ENCODE measurements at places on chromosomes 4 and X. TPM values are rescaled to one million over a fixed set of nuclear protein-coding genes. Genes with fewer than 3 reads are reported as not detected.

DNA sequence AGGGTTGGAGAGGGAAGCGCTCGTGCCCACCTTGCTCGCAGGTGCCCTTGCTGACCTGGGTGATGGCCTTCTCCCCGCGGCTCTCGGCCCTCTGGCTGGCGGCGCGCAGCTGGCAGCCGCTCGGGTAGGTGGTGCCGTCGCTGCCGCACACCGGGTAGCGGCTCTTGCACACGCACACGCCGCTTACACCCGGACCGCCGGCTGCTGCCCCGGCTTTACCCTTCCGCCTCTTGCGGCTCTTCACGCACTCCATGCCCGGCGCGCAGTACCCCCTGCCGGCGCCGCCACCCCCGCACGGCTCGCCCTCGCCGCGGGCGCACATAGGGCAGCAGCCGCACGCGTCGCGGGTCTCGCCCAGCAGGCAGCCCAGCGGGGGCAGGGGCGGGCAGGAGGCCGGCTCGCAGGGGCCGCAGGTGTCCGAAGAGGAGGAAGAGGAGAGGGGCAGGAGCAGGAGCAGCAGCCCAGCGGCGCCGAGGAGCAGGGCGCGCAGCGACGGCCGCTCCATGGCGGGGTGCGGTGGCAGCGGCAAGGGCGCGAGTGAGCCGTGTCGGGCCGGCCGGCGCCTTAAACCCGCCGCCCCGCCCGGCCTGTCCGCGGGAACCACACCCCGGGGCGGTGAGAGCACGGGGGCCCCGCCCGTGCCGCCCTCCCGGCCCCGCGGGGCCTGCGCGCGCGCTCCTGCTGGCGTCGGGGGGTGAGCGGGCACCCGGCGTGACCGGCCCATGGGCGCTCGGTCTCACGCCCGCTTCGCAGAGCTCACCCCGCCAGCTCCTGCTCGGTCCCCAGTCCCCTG lies at the start of gene IGFBP7:
TSS of gene IGFBP7 (minus strand) at position 539 of the 793 bp plus-strand sequence. CDS start at position 505, 34 bp downstream.
- H3K27ac ChIP-seq = peak within 1 kb of the TSS; percentile 98
- H3K27me3 ChIP-seq = no peaks in the 10 kb centered on the region
- peak; percentile 83 for DNase-seq
- H3K4me1 ChIP-seq = no peaks in the 10 kb centered on the region
- peak within 1 kb of the TSS; percentile 94 for H3K4me3 ChIP-seq

Gene CRMP1
- 3.5 TPM for total RNA-seq

- H3K4me1 ChIP-seq = peaks cover 73% of the 10 kb centered on the region
- no peaks in the 10 kb centered on the region for H3K27me3 ChIP-seq
- H3K36me3 ChIP-seq = no peaks in the 10 kb centered on the region
- peak overlapping the region; percentile 94 for H3K27ac ChIP-seq
These were observed 797 bp downstream of the PKD2 start for GRCh38 chr4:88008122-88008742.

Gene PCDH7
- total RNA-seq = 156 TPM

DNA sequence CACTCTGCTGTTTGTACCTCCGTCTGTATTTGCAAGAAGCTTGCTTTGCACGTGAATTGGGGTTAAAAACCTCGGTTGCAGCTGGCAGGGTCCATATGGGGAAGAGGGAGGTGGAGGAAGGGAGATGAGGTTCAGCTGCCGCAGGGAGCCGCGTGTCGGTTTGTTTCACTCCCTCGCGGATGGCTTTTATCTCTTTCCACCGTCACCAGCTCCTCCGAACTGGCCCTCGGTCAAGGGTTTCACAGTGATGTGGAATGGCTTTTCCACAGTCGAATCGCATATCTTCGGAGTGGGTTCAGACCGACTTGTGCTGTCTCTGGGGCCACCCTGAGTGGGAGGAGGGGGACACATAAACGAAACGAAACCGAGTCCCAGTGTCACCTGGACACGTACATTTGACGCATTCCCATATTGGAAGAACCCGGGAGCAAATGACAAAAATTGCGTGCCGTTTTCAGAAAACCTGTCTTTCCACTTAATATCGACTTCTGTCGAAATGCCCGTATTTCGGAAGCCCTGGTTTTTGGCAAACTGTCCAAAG lies 929 bp downstream of the ZBTB33 start:
- peak; percentile 72 for DNase-seq
- H3K27ac ChIP-seq = peak overlapping the region; percentile 89
- peak overlapping the region; percentile 73 for H3K4me3 ChIP-seq
- no peaks in the 10 kb centered on the region for H3K36me3 ChIP-seq
- no peaks in the 10 kb centered on the region for H3K4me1 ChIP-seq

Gene TMEM156
- not detected for total RNA-seq

DNA sequence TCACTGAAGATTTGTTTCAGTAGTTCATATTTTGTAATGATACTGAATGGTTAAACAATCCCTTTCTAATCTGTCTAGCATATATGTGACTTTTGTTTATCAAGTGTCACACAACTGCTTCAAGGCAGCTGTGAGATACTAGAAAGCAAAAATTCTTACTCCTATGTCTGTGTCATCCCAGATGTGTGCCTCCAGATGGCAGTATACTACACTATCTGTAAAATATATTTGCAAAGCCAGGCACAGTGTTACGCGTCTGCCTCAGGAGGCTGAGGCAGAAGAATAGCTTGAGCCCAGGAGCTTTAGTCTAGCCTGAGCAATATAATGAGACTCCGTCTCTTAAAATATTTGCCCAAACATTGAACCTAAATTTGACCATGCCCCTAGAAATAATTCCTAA lies 4.0 kb downstream of the NUDT10 start:
- H3K27me3 ChIP-seq = no peaks in the 10 kb centered on the region
- no peaks in the 10 kb centered on the region for H3K4me1 ChIP-seq
- DNase-seq = no peak
- H3K27ac ChIP-seq = no peak overlapping the region

- no peaks in the 10 kb centered on the region for H3K4me1 ChIP-seq
- DNase-seq = no peak
- no peak overlapping the region for H3K27ac ChIP-seq
- no peak overlapping the region for H3K4me3 ChIP-seq
- no peaks in the 10 kb centered on the region for H3K36me3 ChIP-seq
These were observed 56.5 kb downstream of the ZNF674 start for GRCh38 chrX:46488712-46489111.

DNA sequence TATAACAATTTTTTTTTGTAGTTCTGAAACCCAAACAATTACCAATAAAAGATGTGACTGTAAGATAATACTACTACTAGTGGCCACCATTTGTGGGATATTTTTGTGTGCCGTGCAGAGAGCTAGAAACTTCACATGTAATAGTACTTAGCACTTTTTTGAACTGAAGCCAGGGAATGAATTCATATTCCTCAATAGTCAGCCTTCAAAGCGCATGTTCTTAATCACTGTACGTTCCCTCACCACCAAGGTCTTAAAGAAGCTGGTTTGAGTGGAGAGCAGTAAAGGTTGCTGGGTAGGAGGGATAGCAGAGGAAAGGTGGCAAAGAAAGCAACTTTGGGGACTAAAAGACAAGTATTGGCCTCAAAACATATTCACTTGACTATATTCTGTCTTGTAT lies 9.6 kb upstream of the RUFY3 start:
- H3K36me3 ChIP-seq = no peaks in the 10 kb centered on the region
- H3K4me3 ChIP-seq = no peak overlapping the region
- no peak overlapping the region for H3K27ac ChIP-seq
- DNase-seq = no peak
- H3K27me3 ChIP-seq = no peaks in the 10 kb centered on the region

GRCh38 chrX:16210061-16210460 lies 42.8 kb downstream of the MAGEB17 start:
- DNase-seq = no peak
- no peak overlapping the region for H3K27ac ChIP-seq
- H3K4me1 ChIP-seq = no peaks in the 10 kb centered on the region
- no peaks in the 10 kb centered on the region for H3K27me3 ChIP-seq
- no peaks in the 10 kb centered on the region for H3K36me3 ChIP-seq

Gene MAGEA9B
- not detected for total RNA-seq

Gene CNKSR2
- 4.8 TPM for total RNA-seq

DNA sequence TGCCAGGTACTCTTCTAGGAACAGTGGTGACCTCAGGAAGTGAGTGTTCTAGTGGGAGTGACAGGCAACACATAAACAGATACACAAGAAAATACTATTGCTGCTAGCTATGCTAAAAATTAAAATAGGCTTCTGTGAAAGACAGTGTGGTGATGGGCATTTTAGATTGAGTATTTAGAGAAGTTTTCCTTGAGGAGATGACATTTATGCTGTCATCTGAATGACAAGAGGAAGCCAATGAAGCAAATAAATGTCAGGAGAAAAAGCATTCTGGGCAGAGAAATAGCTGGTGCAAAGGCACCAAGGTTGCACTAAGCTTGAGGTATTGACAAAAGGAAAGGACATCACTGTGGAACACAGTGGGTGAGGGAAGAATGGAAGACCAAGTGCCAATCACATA lies 18.0 kb downstream of the NDNF start:
- DNase-seq = no peak
- H3K27ac ChIP-seq = no peak overlapping the region
- no peaks in the 10 kb centered on the region for H3K27me3 ChIP-seq
- H3K4me3 ChIP-seq = no peak overlapping the region

Gene UGT2A1
- not detected for total RNA-seq

DNA sequence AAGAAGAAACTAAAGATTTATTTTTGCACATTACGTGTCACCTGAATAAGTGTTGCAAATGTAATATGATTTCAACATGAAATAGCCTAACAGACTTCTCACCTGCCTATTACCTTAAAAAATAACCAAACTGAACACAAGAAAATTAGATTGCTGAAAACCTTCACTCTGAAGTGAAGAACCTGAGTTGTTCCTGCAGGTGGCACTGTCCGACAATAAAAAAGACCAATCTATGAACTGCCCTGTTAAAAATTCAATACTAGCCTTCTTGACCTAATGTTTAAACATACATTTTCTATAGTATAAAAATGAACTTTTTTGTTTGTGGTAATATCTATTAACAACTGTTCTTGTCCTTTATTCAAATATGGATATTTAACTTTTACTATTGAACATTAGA lies 69.2 kb upstream of the PNPLA4 start:
- H3K4me1 ChIP-seq = no peaks in the 10 kb centered on the region
- no peak overlapping the region for H3K4me3 ChIP-seq
- H3K27ac ChIP-seq = no peak overlapping the region
- no peak for DNase-seq

GRCh38 chr4:76562836-76563453 lies 127.9 kb downstream of the SHROOM3 start:
- peaks cover 31% of the 10 kb centered on the region for H3K4me1 ChIP-seq
- H3K27me3 ChIP-seq = no peaks in the 10 kb centered on the region
- no peak overlapping the region for H3K4me3 ChIP-seq
- H3K27ac ChIP-seq = peak overlapping the region; percentile 63
- no peak for DNase-seq

GRCh38 chrX:123121241-123121640 lies 62.8 kb upstream of the GRIA3 start:
- H3K4me1 ChIP-seq = no peaks in the 10 kb centered on the region
- H3K36me3 ChIP-seq = no peaks in the 10 kb centered on the region
- H3K4me3 ChIP-seq = no peak overlapping the region
- H3K27ac ChIP-seq = no peak overlapping the region

- H3K27ac ChIP-seq = no peak overlapping the region
- no peak overlapping the region for H3K4me3 ChIP-seq
- H3K36me3 ChIP-seq = no peaks in the 10 kb centered on the region
- H3K4me1 ChIP-seq = no peaks in the 10 kb centered on the region
- no peaks in the 10 kb centered on the region for H3K27me3 ChIP-seq
These were observed 769.8 kb upstream of the NDST4 start for GRCh38 chr4:115883231-115883630.

Gene SHOX
- total RNA-seq = not detected

- H3K4me3 ChIP-seq = no peak overlapping the region
- no peaks in the 10 kb centered on the region for H3K4me1 ChIP-seq
- DNase-seq = no peak
These were observed 37.2 kb downstream of the LRP2BP start for GRCh38 chr4:185358514-185358913.

GRCh38 chrX:40098264-40099054 lies 701 bp upstream of the BCOR start:
- H3K27me3 ChIP-seq = no peaks in the 10 kb centered on the region
- H3K36me3 ChIP-seq = no peaks in the 10 kb centered on the region
- H3K27ac ChIP-seq = peak overlapping the region; percentile 95
- no peaks in the 10 kb centered on the region for H3K4me1 ChIP-seq
- no peak for DNase-seq

DNA sequence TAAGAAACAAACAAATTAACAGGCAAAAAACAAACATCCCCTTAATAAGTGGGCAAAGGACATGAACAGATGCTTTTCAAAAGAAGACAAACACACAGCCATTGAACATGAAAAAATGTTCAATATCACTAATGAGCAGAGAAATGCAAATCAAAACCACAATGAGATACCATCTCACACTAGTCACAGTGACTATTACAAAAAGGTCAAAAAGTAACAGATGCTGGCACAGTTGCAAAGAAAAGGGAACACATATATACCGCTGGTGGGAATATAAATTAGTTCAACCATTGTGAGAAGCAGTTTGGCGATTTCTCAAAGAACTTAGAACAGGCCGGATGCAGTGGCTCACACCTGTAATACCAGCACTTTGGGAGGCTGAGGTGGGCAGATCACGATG lies 146.1 kb upstream of the NEIL3 start:
- H3K36me3 ChIP-seq = no peaks in the 10 kb centered on the region
- no peaks in the 10 kb centered on the region for H3K4me1 ChIP-seq
- H3K27ac ChIP-seq = no peak overlapping the region

- no peak for DNase-seq
- H3K4me1 ChIP-seq = no peaks in the 10 kb centered on the region
- no peaks in the 10 kb centered on the region for H3K36me3 ChIP-seq
- no peak overlapping the region for H3K4me3 ChIP-seq
- H3K27me3 ChIP-seq = no peaks in the 10 kb centered on the region
- H3K27ac ChIP-seq = no peak overlapping the region
These were observed 50.3 kb upstream of the ATP6AP2 start for GRCh38 chrX:40530509-40530908.

- no peaks in the 10 kb centered on the region for H3K4me1 ChIP-seq
- no peaks in the 10 kb centered on the region for H3K27me3 ChIP-seq
- DNase-seq = peak; percentile 84
- peak within 1 kb of the TSS; percentile 82 for H3K4me3 ChIP-seq
- no peaks in the 10 kb centered on the region for H3K36me3 ChIP-seq
These were observed at the start of gene TSPAN5 for GRCh38 chr4:98658287-98659105. TSPAN5 (minus strand) TSS chr4:98658611.

- H3K27ac ChIP-seq = peak within 1 kb of the TSS; percentile 68
- peaks cover 5% of the 10 kb centered on the region for H3K4me1 ChIP-seq
- peak within 1 kb of the TSS; percentile 47 for H3K4me3 ChIP-seq
- H3K36me3 ChIP-seq = no peaks in the 10 kb centered on the region
These were observed at the start of gene TSPAN7 for GRCh38 chrX:38561126-38561868. TSPAN7 (plus strand) TSS chrX:38561542; CDS start chrX:38561547, 5 bp downstream.

DNA sequence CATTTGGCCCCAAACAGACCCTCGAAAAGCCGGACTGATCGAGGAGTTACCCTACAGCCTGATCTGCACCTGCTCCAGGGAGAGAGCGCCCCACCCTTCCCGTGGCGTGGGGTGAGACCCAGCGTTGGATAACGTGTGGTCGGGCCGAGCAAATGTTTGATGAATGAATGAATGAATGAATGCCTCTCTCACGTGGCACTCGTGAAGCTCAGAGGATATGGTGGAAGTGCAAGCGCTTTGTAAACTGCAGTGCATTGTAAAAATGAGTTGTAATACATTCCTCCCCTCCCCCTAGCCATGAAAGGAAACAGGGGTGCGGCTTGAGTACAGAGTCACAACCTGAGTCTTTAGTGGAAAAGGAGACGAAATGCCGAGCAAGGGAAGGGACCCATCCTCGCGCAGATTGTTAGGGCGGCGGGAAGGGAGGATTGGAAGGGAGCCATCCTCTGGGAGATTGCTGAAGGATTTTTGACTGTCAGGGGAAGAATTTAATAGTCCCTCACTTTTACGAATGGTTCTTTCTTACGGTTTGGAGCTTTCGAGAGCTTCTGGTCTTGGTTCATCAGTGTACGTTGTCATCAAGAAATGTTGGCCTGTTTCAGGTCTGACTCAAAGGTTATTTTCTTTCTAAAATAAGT lies 772 bp upstream of the FBXW7 start:
- H3K36me3 ChIP-seq = no peaks in the 10 kb centered on the region
- H3K27ac ChIP-seq = peak overlapping the region; percentile 95
- H3K27me3 ChIP-seq = no peaks in the 10 kb centered on the region
- DNase-seq = no peak

Gene FAM3A
- 35.7 TPM for total RNA-seq

Gene SPP1
- total RNA-seq = 36.1 TPM
